ENCODE measurements at places on chromosomes 4 and X. TPM values are rescaled to one million over a fixed set of nuclear protein-coding genes. Genes with fewer than 3 reads are reported as not detected.

Gene CTAG2
- not detected for total RNA-seq

Gene IQCM
- total RNA-seq: not detected

Gene LRAT
- 2.4 TPM for total RNA-seq

Gene ARHGEF38
- not detected for total RNA-seq

Gene ATP1B4
- total RNA-seq: not detected

Gene VSIG1
- 0.70 TPM for total RNA-seq

Gene VCX3A
- not detected for total RNA-seq

Gene PPP2R2C
- 0.80 TPM for total RNA-seq

Gene PFKFB1
- total RNA-seq: not detected

Gene FMR1NB
- total RNA-seq: not detected

Gene PPM1K
- 9.9 TPM for total RNA-seq

Gene FAM184B
- total RNA-seq: under 0.01 TPM

Gene FAT4
- 0.65 TPM for total RNA-seq

Gene SPIN2B
- 7.7 TPM for total RNA-seq

Gene UGT2B17
- total RNA-seq: not detected

Gene GPR119
- not detected for total RNA-seq

Gene ENPP6
- total RNA-seq: not detected

Gene ATP2B3
- not detected for total RNA-seq

Gene TMEM31
- not detected for total RNA-seq

Gene NALF2
- 0.08 TPM for total RNA-seq

Gene MAGEC1
- not detected for total RNA-seq

Gene FGG
- not detected for total RNA-seq

Gene RTL5
- not detected for total RNA-seq

Gene S100P
- not detected for total RNA-seq

Gene YY2
- total RNA-seq: 0.78 TPM

Gene TRIM60
- not detected for total RNA-seq

Gene NSUN7
- 0.34 TPM for total RNA-seq

Gene GUCY1A1
- 0.42 TPM for total RNA-seq

Gene ADRA2C
- total RNA-seq: 0.70 TPM

Data from hair follicular keratinocyte (primary cell).